GM19239 (cell line): ENCODE measurements at places on chromosomes 6 and 20.

DNA sequence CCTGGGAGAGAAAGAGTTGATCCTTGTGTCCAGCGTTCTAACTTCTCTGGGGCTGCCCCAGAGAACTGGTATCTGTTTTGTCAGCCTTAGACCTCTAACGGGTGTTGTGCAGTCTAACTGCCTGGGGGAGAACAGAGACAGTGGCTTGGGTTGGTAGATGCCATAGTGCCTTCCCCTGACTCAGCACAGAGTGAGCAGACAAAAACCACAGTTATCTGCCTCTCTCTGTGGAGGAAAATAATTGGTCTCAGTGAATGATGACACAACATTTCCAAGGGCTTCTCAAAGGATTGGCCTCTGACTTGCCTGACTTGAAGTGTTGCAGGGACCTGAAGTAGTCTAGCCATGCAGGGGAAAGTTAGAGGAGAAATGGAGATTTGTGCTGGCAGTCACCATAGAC lies 226.2 kb upstream of the MAN1A1 start:
- DNase-seq = no peak

- DNase-seq = no peak
Measured at GRCh38 chr20:50413088-50413500, 97.1 kb upstream of the PTPN1 start.

DNA sequence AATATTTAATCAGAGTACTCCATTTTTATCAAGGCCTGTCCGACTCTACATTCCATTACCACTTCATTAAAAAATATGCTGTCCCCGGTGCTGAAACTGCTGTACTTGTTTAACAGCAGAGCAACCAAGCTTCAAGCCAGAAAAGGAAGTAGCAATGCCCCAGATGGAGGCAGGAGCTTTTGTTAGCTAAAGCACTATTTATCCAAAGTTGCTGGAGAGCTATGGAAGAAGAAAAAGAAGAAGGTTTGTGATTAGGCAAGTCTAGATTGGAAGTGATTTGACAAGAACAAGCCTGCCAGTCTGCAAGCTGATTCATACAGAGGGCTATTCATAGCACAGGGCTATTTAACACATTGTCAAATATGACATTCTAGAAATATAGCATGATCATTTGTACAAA lies 160.9 kb upstream of the SPTLC3 start:
- no peak for DNase-seq

- DNase-seq = no peak
Measured at GRCh38 chr6:158018851-158019361, 37.2 kb downstream of the SYNJ2 start.

DNA sequence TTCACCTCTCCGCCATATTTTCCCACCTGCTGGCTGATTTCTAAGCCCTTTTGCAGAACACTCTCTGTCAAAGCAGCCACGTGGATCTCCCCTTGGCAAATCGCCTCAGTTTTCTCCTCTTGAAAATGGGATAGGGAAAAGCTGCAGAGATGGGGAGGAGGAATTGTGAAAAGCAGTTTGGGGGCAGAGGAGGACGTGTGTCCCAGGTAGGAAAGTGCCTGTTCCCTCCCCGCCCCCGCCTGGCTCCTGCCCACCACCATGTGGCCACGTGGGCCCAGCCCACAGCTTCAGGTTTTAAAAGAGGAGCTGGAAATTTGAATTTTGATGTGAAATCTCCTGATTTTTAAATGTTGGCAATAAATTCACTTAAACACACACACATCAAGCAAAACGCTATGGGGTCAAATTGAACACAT lies 3.6 kb upstream of the CEBPB start:
- DNase-seq = no peak

GRCh38 chr6:84728602-84729001 lies 35.8 kb downstream of the TBX18 start:
- no peak for DNase-seq

- no peak for DNase-seq
Measured at GRCh38 chr20:19275630-19276071, 63.2 kb downstream of the SLC24A3 start.

- DNase-seq = no peak
Measured at GRCh38 chr20:14523090-14523489, 185.7 kb upstream of the FLRT3 start.

GRCh38 chr20:60206259-60206658 lies 248.0 kb downstream of the CDH26 start:
- DNase-seq = peak; percentile 8

DNA sequence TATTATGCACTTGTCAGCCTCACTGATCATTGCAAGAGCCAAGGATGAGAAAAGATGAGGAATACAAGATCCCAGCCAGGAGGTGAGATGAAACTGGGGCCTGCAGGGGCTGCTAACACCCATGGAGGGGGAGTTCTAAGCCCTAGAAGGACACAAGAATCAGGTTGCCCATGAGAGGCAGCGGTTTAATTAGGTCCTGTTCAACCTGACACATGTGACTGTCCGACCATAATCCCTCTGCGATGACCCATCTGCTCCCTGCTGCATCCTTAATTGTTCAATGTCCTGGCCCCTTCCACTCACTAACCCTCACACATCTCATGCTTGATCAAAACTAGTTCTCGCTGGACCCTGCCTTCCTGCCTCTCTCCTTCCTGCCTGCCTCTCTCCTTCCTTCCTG lies 52.2 kb upstream of the NNAT start:
- no peak for DNase-seq

DNA sequence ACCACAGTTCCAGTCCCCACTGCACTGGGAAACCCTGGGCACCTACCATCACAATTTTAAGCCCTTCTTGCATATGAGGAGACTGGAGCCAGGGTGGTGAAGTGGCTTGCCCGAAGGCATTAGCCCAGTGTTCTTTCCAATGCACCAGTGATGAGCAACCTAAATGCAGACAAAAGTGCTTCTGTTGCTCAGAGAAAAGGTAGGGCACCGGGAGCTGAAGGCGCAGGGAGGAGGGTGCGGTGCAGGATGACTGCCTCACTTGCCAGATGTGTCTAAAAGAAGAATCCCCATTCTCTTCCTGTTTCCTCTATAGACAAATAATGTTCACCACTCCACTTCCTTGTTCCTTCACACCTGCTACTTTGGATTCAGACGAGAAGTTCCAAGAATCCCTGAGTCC lies 86.5 kb downstream of the QRSL1 start:
- no peak for DNase-seq
